ENCODE measurements at places on chromosomes 12 and 14. TPM values are rescaled to one million over a fixed set of nuclear protein-coding genes. Genes with fewer than 3 reads are reported as not detected.

DNA sequence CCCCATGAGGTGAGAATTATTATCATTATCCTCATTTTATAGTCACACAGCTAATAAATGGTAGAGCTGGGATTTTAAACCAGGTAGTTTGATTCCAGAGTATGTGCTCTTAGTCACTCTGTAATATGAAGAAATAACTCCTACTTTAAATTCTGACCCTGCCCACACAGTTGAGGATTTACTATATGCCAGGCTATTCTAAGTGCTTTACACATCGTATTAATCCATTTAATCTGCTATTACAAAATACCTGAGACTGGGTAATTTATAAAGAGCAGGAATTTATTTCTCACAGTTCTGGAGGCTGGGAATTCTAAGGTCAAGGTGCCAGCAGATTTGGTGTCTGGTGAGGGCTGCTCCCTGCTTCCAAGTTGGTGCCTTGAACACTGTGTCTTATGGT is 19.6 kb upstream of the WIF1 start:
- no peak for DNase-seq

- DNase-seq, result no peak
These were observed 2.8 kb upstream of the AAAS start for GRCh38 chr12:53324113-53324778.

GRCh38 chr12:86091681-86092080 is 164.5 kb downstream of the MGAT4C start:
- no peak for DNase-seq

DNA sequence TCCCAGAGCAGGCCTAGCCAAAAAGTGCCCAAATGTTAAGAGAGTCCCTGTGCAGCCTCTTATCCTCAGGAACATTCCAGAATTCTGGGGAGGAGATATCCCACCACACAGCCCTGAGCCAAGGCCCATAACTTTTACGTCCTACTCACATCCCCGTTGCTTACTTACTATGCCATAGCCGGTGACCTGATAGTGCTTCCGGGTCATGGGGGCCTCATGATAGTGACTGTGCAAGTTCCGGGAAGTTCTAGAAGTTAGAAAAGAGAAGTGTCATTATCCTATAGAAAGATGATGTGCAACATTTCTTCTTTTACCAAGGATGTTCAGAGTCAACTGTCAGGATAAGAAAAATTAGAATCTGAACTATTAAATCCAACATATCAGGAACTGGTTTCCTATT is 15.6 kb upstream of the NGB start:
- DNase-seq, result no peak

DNA sequence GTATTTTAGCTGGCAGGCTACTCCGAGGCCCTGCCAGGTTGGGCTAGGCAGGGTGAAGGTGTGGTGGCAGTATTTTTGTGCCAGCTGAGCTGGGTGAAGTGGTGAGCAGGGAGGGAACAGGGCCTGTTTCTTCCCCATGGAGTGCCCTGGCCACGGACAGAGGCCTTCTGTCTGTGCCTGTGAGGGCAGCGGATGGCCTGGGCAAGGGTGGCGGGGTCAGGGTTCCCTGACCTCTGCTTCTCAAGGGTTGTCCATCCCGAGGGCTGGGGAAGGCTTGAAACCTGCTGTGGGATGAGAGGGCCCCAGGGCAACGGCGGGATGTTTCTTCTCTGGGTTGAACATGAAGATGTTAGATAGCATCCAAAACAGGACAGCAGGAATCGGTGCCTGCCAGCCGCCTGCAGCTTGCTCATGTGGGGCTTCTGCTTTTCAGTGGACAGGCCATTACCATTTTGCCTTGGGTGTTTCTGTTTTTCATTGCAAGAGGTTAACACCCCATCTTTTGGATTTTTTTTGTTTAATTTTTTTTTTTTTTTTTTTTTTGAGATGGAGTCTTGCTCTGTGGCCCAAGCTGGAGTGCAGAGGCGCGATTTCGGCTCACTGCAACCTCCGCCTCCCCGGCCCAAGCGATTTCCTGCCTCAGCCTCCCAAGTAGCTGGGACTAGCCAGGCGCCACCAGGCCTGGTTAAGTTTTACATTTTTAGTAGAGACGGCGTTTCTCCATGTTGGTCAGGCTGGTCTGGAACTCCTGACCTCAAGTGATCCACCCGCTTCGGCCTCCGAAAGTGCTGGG is 3.3 kb downstream of the MTA1 start:
- no peak for DNase-seq

GRCh38 chr12:26845057-26845666 is 12.2 kb upstream of the ITPR2 start:
- DNase-seq, result no peak

DNA sequence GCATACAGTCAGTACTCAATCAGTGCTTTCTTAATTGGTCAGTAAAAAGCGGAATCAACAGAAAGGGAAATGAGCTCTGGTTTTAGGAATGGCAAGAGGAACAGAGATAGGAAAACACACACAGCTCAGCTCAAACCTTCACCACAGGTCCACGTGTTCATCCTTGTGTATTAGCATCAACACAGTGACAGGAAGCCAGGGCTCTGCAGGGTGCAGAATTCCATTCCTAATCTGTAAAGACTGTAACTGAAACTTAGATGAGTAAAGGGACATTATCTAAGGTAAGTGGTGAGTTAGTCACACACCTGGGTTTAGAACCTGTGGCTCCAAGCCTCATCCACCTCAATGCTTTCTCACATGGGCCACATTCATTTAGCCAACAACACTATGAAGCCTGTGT is 1242.2 kb upstream of the TMEM132C start:
- DNase-seq, result no peak

DNA sequence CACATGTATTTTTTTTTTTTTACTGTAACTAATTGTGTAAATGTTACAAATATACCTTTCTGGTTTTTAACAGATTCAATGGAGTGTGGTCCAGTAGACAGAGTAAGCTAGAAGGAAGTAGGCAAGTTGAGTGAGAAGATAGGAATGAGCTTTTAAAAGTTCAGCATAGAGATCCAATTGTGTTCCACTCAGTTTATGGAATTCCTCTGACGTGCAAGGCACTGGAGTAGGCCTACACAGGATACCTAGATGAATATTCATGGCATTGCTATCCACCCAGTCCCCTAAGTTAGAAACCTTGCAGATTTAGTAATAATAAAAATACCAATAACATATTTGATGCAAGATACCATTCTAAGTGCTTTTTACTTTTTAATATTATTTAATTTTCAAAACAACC is 225.6 kb upstream of the ARID2 start:
- DNase-seq, result no peak

DNA sequence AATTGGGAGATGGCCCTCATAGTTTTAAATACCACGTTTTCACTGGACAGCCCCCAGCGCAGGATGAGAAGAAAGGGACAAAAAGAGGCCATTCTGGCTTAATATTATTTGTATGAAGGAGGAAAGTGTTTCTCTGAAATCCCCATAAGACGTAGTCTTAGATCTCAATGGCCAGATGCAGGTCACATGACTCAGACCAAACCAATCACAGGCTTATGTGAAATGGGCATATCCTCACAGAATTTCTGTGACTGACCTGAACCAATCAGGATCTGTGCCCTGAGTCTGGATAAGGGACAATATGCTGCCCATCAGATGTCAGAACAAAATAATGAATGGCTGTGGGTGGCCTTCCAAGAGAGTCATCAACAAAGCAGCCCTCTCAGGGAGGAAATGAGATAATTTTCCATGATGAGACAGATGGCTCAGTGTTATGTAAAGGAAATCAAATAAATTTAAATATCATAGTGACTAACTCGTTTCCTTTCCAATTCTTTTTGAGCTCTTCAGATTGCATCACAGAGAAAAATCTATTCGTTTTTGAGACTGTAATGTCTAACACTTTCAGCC is 1009.5 kb upstream of the TMEM132C start:
- no peak for DNase-seq

DNA sequence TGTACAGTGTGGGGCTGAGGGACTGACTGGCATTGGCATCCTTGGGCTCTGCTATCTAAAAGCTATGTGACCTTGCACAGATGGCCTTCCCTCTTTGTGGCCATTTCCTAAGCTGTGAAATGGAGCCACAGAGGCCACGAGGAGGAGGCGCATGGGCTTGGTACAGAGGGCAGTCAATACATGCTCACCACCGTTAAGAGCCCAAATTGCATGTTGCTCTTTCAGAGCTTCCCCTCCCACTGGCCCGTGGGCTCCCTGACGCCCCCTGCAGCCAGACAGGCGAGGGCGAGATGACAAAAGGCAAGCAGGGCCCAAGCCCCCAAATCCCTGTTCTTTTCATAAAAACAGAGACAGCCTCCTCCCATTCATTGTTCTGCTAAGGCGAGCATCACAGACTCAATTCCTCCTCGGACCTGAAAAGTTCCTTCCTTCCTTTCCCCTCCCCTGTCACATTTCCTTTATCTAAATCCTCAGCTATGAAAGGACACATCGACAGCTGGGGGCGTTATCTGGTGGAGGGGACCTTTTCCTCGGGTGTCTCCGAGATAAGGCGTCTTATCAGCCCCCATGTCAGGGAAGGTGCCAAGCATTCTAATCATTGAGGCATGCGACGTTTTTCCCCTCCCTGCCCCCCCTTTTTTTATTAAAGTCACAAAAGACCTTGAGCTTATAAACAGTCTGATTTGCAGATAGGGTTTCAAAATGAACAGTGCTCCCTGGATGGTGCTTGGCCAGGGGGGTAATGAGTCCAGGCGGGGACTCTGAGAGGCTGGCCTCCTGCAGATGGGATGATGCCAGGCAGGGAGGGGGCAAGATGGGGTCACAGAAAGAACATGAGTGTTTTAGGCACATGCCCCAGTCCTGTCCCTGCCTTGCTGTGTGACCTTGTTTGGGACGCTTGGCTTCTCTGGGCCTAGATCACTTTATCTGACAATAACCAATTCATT is 26.4 kb downstream of the FAM222A start:
- no peak for DNase-seq

- no peak for DNase-seq
These were observed 311.1 kb upstream of the DIO2 start for GRCh38 chr14:80522411-80522810.

- no peak for DNase-seq
These were observed 92.8 kb downstream of the TRAFD1 start for GRCh38 chr12:112218150-112218549.

- no peak for DNase-seq
These were observed 34.5 kb downstream of the SYNDIG1L start for GRCh38 chr14:74391479-74391878.

DNA sequence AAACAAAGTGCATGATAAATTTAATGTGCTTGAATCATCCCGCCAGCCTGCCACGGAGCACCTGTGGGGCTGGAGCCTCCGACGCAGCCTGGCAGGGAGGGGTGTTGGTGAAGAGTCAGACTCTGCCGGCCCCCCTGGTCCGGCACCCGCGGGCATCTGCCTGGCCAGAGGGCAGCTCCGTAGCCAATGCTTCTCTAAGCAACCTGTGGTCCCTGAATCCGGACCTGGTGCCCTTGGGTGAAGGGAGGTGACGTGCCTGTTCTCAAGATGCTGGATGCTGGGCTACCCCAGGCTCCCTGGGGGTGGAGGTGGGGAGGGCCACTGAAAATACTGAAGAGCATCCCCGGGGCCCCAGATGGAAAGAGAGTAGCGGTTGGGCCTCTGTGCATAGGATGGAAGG is 158.6 kb upstream of the C14orf180 start:
- no peak for DNase-seq

DNA sequence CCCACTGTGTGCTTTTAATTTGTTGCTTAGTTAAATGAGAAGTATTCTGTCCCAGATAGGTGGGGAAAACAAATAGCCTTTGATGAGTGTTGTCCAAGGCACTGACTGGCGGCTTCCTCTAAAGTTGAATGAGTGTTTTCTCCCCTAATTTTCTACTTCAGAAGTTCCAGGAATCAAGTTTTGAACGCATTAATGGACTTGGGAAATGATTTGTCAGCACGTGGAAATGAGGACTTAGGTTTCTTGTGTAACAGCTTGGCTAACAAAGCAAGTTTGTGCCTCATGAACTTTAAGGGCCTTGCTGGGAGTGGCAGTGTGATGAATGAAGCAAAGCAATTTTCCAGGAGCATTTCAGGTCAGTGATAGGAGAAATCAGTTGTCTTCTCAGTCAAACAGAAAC is 56.9 kb downstream of the LIN52 start:
- no peak for DNase-seq

GRCh38 chr12:15547691-15548090 is 225.4 kb downstream of the PTPRO start:
- DNase-seq, result no peak

DNA sequence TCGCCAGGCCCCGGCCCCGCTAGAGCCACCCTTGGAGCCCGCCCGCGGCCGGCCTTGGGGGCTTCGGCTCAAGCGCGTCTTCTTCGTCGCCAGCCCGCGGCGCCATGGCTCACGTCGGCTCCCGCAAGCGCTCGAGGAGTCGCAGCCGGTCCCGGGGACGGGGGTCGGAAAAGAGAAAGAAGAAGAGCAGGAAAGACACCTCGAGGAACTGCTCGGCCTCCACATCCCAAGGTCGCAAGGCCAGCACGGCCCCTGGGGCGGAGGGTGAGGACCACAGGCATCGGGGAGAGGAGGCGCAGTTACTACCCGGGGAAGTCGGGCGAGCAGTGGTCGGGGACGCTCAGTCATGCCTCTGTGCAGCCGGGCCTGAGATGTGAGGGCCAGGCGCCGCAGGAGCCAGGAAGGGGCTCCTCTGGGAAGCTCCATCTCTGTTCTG is 573 bp downstream of the ARL6IP4 start:
- DNase-seq, result no peak

- DNase-seq, result no peak
These were observed 126.7 kb downstream of the ESRRB start for GRCh38 chr14:76502638-76503037.

Gene P2RX2
- polyA plus RNA-seq, result not detected

Gene BMP4
- polyA plus RNA-seq, result 13.7 TPM

Gene CLEC9A
- polyA plus RNA-seq, result 0.12 TPM

Gene NXPH4
- 2.7 TPM for polyA plus RNA-seq

Gene CEP290
- 11.5 TPM for polyA plus RNA-seq

Gene IFT81
- 13.8 TPM for polyA plus RNA-seq

Gene TAS2R42
- polyA plus RNA-seq, result not detected

Gene PTPRR
- polyA plus RNA-seq, result 1.5 TPM

Gene GZMH
- 0.30 TPM for polyA plus RNA-seq

Gene ESRRB
- 2.7 TPM for polyA plus RNA-seq

Gene MIP
- polyA plus RNA-seq, result not detected

All from hindlimb muscle (tissue), 1 donor.